Panc1 (cell line): ENCODE measurements at places on chromosomes 3 and 15.

GRCh38 chr15:32746116-32746857, 28.5 kb downstream of the GREM1 start:
- DNase-seq = no peak

DNA sequence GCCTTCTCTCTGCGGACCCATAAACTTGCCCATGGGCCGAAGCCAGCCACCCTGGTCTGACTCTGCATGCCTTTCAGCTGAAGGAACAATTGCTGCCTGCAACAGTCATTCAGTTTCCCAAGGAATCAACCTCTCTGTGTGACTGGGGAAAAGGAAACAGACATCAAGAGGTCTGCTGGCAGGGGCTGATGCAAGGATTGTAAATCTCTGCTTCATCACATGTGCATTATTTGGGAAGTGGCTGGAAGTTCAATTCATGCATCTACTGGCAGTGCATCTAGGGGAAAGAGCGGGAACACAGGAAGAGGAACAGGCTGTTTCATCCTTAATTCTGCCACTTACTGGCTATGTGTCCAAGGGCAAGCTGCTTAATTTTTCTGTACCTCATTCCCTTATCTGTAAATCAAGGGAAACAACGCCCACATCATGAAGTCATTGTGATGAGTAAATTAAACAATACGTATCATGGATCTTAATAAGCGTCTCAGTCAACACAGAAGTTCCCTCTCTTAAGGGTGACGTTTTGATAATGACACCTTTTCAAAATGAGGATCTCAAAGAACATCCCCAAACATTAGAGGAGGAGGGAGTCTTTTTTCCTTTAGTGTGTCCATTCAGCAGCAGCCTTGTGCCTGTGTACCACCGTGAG, 17.4 kb upstream of the ADPGK start:
- DNase-seq = no peak

DNA sequence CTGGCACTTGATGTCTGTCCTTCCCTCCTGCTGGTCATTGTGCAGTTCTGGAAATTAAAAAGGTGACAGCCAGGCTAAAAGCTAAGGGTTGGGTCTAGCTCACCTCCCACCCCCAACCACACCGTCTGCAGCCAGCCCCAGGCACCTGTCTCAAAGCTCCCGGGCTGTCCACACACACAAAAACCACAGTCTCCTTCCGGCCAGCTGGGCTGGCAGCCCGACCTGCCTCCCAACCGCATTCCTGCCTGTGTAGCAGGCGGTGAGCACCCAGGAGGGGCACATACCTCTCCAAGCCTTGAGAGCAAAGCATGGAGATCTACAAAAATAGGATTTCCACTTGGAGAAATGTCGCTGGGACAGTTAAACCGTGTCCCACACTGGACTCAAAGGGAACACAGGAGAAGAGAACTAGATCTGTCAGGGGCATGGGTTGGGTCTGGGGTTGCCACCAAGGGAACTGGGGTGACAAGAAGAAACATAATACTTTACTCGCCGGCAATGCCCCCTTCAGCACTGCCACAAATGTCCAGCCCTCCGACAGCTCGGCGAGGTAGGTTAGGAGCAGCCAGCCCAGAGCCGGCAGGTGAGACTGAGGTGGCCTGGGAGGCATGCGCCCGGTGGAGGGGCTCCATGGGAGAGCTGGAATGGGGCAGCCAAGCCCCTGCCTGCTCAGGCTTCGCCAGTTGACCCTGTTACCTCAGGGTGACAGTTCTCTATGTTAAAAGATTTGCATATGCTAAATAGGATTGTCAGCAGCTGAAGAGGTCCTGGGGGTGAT, 52.2 kb downstream of the EXOG start:
- DNase-seq = no peak

GRCh38 chr15:27223179-27223578, 252.2 kb downstream of the GABRG3 start:
- no peak for DNase-seq

- DNase-seq = no peak
Observed at GRCh38 chr15:70853973-70854665, at the start of gene LARP6. Gene LARP6 (minus strand): TSS chr15:70854157. CDS start chr15:70854088, 69 bp downstream.
